Right hindlimb (tissue), 1 donor: ENCODE measurements at places on chromosomes 3 and 15.

- DNase-seq = no peak
Measured at GRCh38 chr3:161142486-161142885, 37.3 kb upstream of the B3GALNT1 start.

DNA sequence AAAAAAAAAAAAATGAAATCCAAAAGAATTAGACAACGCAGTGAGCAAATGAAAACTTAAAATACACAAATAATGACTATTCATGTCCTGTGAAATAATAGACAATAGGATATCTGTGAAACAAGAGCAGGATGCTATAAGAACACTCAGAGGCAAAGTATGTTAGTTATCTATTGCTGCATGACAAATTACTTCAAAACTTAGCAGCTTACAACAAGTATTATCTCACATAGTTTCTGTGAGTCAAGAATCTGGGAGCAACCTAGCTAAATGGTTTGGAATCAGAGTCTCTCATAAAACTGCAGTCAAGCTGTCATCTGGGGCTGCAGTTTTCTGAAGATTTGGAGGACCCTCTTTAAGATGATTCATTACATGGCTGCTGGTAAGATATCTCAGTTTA, 36.5 kb upstream of the ZMAT3 start:
- no peak for DNase-seq

DNA sequence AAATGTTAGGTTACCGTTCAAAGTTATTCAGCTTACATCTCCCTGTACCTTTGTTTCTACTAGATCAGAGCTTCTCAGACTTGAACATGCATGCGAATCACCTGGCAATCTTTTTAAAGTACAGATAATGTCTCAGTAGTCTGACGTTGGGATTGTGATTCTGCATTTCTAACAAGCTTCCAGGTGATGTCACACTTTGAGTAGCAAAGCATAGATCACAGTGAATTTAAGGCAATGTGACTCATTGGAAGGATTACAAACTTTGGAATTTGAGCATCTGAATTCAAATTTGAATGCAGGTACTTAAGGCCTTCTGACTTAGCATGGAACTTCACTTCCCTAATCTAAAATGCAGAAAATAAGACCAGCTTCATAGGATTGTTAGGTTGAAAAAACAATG, 10.8 kb upstream of the ZMAT3 start:
- DNase-seq = no peak

- DNase-seq = no peak
Measured at GRCh38 chr15:85622221-85622831, 172.4 kb downstream of the KLHL25 start.

GRCh38 chr3:45092132-45093031, 53.8 kb downstream of the CDCP1 start:
- DNase-seq = no peak
